Thyroid gland (tissue), 4 donors: ENCODE measurements at places on chromosomes 5 and 9.

DNA sequence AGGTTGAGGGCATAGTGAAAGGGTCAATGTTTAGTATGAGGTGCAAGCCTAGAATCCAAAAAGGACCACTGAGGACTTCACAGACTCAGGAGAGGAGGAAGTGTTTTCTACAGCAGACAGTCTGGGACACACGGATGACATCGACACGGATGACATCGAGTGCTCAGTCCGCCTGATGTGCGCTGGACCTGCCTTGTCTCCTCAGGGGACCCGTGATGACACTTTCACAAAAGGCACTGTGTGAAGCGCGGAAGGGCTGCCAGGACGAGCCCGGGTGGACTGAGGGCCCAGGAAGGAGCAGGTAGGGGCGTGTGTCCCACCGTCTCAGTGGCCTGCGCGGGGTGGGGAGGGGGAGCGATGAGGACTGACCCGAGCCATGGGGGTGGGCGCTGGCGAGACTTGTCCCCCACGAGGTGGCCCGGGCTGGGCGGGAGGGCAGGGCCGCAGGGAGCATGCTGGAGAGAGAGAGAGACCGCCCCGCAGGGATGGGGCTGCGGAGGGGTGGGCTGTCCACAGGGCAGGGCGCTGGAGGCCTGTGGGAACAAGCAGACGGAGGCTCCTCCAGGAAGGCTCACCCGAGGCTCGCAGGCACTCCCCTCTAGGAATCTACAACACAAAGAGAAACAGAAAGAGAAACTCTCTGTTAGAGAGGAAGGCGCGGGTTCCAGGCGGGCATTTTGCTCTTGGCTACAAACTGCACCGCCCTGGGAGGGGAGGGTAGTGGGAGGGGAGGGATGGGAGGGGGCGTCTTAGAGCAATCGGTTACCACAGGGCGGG, 54.9 kb downstream of the USP20 start:
- H3K4me3 ChIP-seq, result no peak overlapping the region
- DNase-seq, result no peak
- no peaks in the 10 kb centered on the region for H3K27me3 ChIP-seq
- H3K4me1 ChIP-seq, result peaks cover 52% of the 10 kb centered on the region
- peaks cover 9% of the 10 kb centered on the region for H3K36me3 ChIP-seq

GRCh38 chr5:137283801-137284200, 215.3 kb downstream of the SPOCK1 start:
- H3K36me3 ChIP-seq, result no peaks in the 10 kb centered on the region
- no peaks in the 10 kb centered on the region for H3K27me3 ChIP-seq
- no peak for DNase-seq

GRCh38 chr5:44536650-44537260, 147.5 kb upstream of the FGF10 start:
- no peak overlapping the region for H3K27ac ChIP-seq
- no peaks in the 10 kb centered on the region for H3K36me3 ChIP-seq
- H3K4me1 ChIP-seq, result no peaks in the 10 kb centered on the region

GRCh38 chr5:112951124-112951702, 25.4 kb upstream of the DCP2 start:
- no peaks in the 10 kb centered on the region for H3K4me1 ChIP-seq
- H3K36me3 ChIP-seq, result no peaks in the 10 kb centered on the region
- H3K27me3 ChIP-seq, result no peaks in the 10 kb centered on the region
- H3K27ac ChIP-seq, result no peak overlapping the region
- DNase-seq, result no peak

GRCh38 chr9:92963831-92964606, 16.7 kb downstream of the FGD3 start:
- no peaks in the 10 kb centered on the region for H3K4me1 ChIP-seq
- no peaks in the 10 kb centered on the region for H3K27me3 ChIP-seq
- DNase-seq, result no peak
- H3K36me3 ChIP-seq, result no peaks in the 10 kb centered on the region
- no peak overlapping the region for H3K4me3 ChIP-seq
- peak overlapping the region; percentile 17 for H3K27ac ChIP-seq

DNA sequence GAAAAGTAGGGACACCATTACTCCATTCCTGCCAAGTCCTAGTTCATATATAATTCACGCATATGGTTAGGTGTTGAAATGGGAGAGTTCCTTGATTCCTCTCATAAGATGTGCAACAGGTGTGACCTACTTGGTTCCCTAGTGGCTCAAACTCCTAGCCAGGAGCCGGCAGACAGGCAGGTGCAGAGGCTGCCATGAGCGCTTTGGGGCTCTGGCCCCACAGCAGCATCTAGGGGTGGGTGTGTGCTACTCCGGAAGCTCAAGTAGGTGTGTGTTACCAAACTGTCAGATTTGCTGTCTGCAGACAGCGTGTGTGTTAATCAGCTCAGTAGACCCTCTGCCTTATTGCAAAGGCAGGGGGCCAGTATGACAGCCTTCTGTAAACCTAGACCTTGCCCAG, 1652.4 kb upstream of the ACO1 start:
- no peak for DNase-seq
- H3K27ac ChIP-seq, result no peak overlapping the region
- H3K4me1 ChIP-seq, result no peaks in the 10 kb centered on the region
- H3K36me3 ChIP-seq, result no peaks in the 10 kb centered on the region
- H3K4me3 ChIP-seq, result no peak overlapping the region

DNA sequence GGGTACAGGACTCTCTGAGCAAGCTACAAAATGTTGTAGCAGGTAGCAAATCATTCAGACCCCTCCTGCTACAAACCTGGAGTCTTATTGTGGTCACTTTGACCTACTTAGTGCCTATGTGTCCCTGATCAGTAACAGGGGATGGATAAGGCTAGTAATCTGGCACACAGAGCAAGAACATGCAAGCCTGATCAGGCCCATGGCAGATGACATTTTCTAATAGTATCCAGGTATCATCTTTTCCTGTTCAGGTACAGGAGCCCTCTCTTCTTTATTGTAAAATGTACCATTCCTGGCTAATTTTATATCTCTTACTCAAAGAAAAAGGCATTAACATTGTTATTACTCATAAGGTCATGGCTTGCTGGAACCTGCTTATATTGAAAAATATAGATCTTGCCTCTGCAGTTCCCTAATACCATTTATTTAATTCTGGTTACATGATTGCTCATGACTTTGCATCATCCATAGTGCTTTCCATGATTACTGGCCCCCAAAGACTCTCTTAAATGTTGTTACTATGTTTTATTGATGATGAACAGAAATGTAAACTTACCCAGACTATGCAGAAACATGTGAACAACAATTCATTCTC, 18.2 kb upstream of the CCNH start:
- no peak for DNase-seq
- no peaks in the 10 kb centered on the region for H3K27me3 ChIP-seq
- no peaks in the 10 kb centered on the region for H3K4me1 ChIP-seq
- H3K36me3 ChIP-seq, result no peaks in the 10 kb centered on the region
- H3K4me3 ChIP-seq, result no peak overlapping the region

DNA sequence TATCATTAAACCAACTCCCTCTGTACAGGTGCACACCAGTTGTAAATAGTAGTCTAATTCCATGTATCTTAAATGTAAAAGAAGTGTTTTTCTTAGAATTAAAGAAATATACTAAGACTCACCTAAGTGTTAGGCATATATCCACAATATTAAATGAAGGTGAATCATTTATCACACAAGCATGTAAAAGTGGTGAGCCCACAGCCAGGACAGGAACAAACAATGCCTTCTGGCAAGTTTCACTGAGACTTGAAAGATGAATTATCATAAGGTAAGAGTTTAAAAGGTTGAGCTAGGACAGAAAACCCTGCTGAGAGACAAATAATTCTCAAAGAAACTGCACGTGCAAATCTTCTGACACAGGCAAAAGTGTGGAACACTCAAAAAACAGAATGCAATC, 832.5 kb downstream of the TAF11L14 start:
- H3K27ac ChIP-seq, result no peak overlapping the region
- no peaks in the 10 kb centered on the region for H3K27me3 ChIP-seq
- H3K4me3 ChIP-seq, result no peak overlapping the region
- no peaks in the 10 kb centered on the region for H3K36me3 ChIP-seq
- no peak for DNase-seq
- no peaks in the 10 kb centered on the region for H3K4me1 ChIP-seq

DNA sequence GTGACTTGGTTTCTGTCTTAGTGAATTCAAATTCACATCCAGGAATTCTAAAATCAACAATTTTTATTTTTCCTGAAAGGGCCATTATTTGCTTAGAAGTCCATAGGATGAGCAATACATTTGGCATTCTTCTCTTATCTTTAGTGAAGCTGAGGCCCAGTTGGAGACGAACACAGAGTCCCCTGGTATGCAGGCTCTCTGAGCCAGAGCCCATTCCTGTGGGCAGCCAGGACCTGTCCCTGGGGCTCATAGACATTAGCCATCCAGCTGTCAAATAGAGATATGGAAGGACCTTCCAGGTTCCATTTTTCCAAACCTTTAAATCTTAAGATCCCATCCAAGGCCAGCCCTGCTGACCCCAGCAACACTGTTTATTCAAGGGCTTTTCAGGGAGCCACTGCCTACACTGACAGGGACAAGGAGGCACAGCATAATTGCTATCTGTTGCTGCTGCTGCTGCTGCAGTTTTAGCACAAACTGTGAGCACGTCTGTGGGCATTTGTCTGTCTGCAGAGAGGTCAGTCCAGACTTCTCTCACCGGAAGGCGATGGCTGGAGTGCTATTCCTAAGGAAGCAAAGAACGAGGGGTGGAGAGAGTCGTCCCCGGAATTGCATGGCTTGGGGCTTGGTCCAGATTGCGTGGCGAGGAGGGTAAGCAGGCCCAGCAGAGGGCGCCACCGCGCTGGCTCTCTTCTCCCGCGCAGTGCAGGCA, 639.0 kb downstream of the CCDC171 start:
- H3K27me3 ChIP-seq, result no peaks in the 10 kb centered on the region
- no peak overlapping the region for H3K4me3 ChIP-seq
- no peak overlapping the region for H3K27ac ChIP-seq
- peak; percentile 79 for DNase-seq
- H3K36me3 ChIP-seq, result no peaks in the 10 kb centered on the region

DNA sequence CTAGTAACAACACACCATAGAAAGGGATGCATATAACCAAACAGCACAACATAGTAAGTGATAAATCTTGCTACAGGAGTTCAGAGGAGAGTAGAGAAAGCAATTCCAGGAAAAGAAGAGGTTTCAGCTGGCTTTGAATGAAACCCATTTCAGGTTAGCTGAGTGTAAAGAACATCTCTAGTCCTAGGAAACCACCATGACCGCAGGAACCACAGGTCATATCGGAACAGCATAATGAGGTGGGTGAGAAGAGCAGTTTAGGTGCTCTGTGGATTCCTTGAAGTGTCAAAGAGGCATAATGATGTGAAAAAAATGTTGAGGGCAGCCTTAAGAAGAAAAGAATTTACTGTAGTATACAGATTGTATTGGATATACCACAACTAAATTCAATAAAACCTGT, 507.5 kb downstream of the MTRR start:
- no peak overlapping the region for H3K27ac ChIP-seq
- H3K27me3 ChIP-seq, result no peaks in the 10 kb centered on the region
- no peak overlapping the region for H3K4me3 ChIP-seq
- no peaks in the 10 kb centered on the region for H3K36me3 ChIP-seq

DNA sequence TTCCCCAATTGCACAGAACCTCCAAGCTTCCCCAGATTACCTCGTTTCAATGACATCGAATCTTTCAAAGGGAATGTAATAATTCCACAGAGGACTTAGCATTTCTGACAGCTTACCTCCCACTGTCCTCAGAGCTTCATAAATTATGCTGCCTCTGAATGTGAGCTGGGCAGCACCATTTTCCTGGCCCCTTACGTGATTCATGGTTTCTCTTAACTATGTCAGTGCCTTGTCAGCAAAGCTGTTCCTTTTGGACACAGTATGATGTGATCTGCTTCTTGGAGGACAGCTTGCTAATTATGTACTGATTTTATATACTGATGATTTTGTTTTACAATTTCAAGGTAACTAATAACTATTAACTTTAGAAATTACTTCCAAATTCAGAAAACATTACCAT, 27.7 kb upstream of the SSBP2 start:
- no peak for DNase-seq
- no peak overlapping the region for H3K4me3 ChIP-seq
- no peaks in the 10 kb centered on the region for H3K27me3 ChIP-seq

DNA sequence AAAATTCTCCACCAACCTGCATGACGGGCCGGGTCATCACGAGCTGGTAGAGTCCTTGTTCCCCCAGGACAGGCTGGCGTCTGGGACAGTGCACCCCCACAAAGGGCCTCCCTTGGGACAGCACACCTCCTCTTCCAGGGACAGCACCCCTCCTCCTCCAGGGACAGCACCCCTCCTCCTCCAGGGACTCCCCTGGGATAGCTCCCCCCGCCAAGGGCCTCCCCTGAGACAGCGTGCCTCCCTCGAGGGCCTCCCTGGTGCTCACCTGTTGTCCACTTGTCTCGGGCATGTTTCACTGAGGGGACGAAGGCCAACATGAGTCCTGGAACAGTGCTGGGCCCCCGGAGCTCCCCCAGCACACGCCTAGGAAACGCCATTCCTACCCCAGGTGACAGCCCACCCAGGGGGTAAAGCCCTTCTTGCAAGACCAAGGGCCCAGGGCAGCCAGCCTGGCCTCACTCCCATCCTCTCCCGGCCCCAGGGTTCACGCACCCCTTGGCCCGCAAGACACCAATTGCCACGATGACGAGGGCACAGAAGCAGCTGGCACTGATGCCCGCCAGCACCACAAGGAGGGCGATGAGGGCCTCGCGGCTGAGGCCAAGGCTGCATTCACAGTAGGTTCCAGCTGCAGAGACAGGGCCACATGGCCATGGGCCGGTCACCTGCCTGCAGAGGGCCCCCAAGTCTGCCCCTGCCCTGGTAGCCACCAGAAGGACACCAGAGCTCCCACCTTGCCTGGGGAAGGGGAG, 531 bp downstream of the TMEM210 start:
- peaks cover 13% of the 10 kb centered on the region for H3K27me3 ChIP-seq
- no peaks in the 10 kb centered on the region for H3K36me3 ChIP-seq
- H3K4me3 ChIP-seq, result no peak overlapping the region
- peaks cover 26% of the 10 kb centered on the region for H3K4me1 ChIP-seq
- H3K27ac ChIP-seq, result no peak overlapping the region

DNA sequence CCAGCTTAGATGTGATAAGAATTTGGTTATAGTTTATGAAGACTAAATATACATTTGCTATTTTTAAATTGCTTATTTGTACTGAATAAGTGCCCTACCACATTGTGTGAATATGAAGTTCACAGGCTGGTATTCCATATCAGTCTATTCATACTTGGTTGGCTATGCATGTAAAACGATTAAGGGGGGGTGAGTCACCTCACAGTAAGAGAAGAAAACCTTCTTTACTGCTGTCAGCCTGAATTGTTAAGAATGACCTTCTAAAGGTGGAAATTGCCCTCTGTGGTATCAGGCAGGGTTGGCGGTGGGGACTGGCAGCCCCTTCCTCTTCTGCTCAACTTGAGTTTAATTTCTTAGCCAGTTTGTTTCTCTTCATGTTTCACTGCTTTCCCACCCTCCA, 127.0 kb upstream of the RPS23 start:
- H3K27ac ChIP-seq, result no peak overlapping the region
- H3K36me3 ChIP-seq, result no peaks in the 10 kb centered on the region
- no peaks in the 10 kb centered on the region for H3K4me1 ChIP-seq
- no peak overlapping the region for H3K4me3 ChIP-seq
- no peaks in the 10 kb centered on the region for H3K27me3 ChIP-seq

DNA sequence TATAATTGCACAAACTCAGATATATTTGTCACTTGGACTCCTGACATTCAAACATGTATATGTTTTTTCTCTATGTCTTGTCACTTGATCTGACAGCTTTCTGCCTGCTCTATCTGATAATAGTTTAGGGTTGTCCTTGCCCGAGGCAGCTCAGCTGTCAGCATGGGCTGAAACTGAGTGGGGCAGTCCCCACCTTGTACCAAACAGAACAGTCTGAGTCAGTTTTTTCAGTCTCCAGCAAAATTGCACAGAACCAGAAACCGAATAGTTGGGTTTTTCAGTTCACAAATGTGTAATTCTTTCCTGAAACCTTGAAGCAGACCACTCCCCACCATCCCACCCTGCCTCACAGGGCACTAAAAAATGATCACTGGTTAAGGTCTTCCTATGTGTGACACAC, 9.5 kb upstream of the HAND1 start:
- peaks cover 4% of the 10 kb centered on the region for H3K4me1 ChIP-seq
- no peak overlapping the region for H3K4me3 ChIP-seq
- DNase-seq, result no peak
- no peaks in the 10 kb centered on the region for H3K36me3 ChIP-seq
- no peak overlapping the region for H3K27ac ChIP-seq
- peaks cover 56% of the 10 kb centered on the region for H3K27me3 ChIP-seq
